ENCODE measurements at places on chromosomes 6 and 20.

DNA sequence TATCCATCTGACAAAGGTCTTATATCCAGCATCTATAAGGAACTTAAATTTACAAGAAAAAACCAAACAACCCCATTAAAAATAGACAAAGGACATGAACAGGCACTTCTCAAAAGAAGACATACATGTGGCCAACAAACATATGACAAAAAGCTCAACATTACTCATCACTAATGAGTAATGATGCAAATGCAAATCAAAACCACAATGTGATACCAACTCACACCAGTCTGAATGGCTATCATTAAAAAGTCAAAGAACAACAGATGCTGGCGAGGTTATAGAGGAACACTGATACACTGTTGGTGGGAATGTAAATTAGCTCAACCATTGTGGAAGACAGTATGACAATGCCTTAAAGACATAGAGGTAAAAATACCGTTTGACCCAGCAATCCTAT lies 13.9 kb downstream of the MACROD2 start:
- DNase-seq: no peak

DNA sequence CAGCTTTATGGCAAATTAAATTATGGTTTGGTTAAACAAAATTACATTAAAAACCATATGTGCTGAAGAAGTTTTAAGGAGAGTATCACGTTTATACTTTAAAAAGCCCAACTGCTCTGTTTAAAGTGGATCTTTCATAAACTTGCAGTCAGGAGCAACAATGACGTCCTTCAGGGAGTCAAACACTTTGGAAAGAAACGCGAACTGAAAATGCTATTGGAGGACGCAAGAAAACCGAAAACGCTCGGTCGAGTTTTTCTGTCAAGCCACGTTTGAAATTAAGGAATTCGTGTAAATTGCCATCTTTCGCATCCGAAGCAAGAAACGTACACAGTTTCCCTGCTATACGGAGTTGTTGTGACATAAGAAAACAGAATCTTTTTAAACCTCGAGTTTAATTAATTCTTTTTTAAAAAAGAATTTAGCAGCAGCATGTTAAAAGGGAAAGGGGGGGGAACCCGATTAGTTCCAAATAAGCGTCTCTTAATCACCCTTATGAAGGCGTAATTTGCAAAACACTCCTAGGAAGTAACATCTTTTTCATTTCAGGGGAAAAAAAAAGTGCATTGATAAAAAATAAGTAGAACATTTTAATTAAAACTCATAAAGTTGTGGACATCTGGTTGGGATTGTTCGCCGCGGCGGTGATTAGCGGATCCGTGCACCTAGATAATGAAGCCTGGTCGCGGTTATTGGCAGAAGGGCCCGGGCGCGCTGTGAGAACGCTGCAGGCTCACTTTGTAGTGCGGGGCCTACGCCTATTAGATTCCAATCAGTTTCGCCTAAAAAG lies 295.4 kb downstream of the TFAP2C start:
- no peak for DNase-seq

GRCh38 chr20:53570446-53571276 lies 23.0 kb downstream of the ZNF217 start:
- no peak for DNase-seq

DNA sequence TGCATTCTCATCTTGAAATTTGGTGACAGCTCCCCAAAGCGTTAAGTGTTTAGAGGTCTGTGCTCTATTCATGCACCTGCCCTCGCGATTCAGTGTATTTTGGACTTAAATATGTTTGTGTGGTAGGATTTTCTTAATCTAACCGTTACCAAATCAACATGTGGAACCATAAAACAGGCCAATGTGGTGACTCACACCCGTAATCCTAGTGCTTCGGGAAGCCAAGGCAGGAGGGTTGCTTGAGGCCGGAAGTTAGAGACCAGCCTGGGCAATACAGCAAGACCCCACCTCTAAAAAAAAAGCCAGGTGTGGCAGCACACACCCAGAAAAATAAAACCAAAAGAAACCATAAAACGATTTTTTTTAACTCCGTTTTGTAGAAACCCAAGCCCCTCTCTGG lies 31.5 kb downstream of the PYGB start:
- DNase-seq: no peak

GRCh38 chr6:1263039-1263849 lies 48.7 kb upstream of the FOXQ1 start:
- no peak for DNase-seq

All from stimulated activated effector memory CD8-positive, alpha-beta T cell treated with anti-CD3 and anti-CD28 coated beads, Interleukin-12 subunit alpha, Interleukin-12 subunit beta, amount 100 ng/mL, for 72 hours (primary cell).